ENCODE measurements at places on chromosomes 6 and 20. TPM values are rescaled to one million over a fixed set of nuclear protein-coding genes. Genes with fewer than 3 reads are reported as not detected.

PAX1 gene
- 12.3 TPM for total RNA-seq

DNA sequence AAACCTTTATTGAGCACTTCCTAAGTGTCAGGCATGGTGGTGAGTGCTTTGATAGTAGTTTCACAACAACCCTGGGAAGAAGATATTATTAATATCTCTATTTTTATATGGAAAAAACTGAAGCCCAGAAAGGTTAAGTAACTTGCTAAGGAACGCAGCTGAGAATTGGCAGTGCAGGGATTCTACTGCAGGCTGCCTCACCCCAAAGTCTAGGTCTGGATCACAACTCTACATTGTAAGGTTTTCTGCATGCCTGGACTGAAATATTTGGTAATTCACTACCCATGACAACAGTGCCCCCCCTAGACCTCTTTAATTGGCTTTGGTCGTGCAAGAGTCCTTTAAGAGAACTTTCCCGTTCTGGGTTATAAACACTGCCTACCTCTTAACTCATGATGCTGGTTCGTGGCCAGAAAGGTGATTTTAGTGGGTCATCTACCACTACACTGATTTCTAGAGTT, 67.1 kb upstream of the KCNQ5 start:
- DNase-seq = no peak

GRCh38 chr20:4569092-4569491, 152.6 kb upstream of the PRND start:
- DNase-seq = no peak

DNA sequence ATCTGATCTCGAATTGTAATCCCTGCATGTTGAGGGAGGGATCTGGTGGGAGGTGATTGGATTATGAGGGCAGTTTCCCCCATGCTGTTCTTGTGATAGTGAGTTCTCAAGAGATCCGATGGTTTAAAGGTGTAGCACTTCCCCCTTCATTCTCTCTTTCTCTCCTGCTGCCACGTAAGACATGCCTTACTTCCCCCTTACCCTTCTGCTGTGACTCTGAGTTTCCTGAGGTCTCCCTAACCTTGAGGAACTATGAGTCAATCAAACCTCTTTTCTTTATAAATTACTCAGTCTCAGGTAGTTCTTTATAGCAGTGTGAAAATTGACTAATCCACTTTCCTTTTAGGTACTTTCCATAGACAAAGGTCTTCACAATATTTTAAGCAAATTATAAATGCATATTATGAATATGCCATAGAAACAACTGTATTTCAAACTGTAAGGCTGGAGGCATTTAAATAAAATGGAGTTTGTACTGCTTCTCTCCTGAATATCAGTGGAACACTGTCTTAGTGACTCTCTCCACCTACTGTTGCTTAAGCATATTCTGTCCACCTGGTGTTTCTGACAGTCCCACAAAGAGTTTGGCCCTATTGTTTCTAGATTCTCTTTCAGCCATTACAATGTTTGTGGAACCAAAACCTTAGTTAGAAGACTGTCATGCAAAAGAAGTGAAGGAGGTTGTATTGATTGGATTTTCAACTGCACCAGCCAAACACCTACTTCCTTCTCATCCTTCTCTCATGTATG, 24.3 kb upstream of the IL17A start:
- DNase-seq = no peak

- DNase-seq = no peak
These were observed 231.0 kb downstream of the SMOC2 start for GRCh38 chr6:168671863-168672546.

DNA sequence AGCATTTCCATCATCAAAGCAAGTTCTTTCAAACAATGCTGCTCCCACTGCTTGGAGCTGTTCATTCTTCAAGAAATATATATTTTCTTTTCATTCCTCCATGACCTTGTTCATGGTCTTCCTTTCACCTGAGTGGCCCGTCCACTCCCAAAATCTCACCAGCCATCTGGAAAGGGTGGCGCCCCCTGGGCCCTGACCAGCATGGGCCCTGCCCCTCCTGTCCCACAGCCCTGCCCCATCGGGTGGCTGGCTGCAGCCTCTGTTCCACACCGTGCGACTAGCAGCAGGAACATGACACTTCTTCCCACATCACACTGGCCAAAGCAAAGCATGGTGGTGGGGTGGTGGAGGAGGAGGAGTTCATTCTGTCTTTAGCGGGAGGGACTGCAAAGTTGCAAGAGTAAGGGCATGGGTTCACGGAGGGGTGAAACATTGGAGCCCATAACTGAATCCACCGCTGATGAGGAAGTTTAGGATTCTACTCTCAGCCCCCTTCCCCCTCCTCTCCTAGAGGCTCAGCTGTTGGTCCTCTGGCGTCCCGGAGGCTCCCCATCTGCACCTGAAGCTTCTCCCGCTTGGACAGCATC, 195.2 kb upstream of the SLC24A3 start:
- no peak for DNase-seq

CYP21A2 gene
- total RNA-seq = 0.24 TPM

ANKEF1 gene
- total RNA-seq = 4.2 TPM

TULP1 gene
- 0.09 TPM for total RNA-seq

RIMS4 gene
- total RNA-seq = 0.14 TPM

DNA sequence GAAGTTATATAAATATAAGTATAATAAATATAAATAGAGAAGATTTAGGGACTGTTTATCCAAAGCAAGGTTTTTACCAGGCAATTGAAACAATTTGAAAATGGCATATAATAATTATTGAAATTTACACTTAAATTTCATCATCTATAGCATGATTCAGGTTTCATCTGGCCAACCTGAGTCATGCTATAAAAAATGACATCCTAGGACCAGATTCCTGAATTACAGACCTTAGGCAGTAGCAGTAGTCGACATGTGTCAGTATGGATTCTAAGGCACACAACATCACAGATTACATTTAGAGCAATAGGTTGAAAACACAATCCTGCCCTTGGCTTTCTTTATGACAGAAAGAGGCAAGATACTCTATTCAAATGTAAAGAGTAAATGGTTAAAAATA, 592.3 kb downstream of the PHF3 start:
- no peak for DNase-seq

GRCh38 chr6:168163096-168163731, 84.2 kb upstream of the FRMD1 start:
- no peak for DNase-seq

DNA sequence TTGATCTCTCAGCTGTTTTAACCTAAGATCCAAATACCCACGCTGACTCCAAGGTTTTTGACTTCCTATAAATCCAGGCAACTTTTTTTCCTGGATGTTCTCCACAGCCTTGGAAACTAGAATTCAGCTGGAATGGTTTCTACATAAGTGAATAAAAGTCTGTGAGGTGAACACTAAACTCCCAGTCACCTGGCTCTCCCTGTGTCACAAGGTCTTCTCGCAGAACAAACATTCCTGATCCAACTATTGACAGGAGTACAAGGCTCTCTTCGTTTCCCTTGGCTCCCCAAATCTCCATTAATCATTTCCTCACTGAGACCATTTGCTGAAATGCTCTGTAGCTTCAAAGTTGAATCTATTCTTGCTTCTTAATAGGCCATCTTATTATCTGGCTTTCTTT, 265.7 kb downstream of the ADGRG6 start:
- DNase-seq = no peak

GRCh38 chr6:37222125-37222967, 35.2 kb upstream of the TBC1D22B start:
- DNase-seq = peak; percentile 65

DNA sequence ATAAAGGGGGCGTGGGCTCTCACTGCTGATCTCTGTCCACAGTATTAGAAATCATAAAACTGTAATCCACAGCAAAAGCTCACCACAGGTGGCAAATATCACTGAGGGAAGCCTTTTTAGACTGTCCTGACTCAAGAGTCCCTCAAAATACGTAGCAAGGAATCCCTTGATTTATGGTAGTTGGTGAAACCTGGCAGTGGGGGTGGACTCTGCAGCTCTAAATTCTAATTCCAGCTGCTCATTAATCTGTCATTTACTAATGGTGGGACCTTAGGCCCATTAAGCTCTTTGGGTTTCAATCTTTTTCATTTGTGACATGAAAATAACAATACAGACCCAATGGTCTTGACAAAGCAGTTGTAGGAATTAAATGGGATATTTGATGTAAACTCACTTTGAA, 32.3 kb downstream of the GMDS start:
- no peak for DNase-seq

- DNase-seq = no peak
These were observed 469.8 kb upstream of the AGPAT4 start for GRCh38 chr6:161743509-161744178.

GRCh38 chr6:169646906-169647567, 54.8 kb downstream of the WDR27 start:
- no peak for DNase-seq

DNA sequence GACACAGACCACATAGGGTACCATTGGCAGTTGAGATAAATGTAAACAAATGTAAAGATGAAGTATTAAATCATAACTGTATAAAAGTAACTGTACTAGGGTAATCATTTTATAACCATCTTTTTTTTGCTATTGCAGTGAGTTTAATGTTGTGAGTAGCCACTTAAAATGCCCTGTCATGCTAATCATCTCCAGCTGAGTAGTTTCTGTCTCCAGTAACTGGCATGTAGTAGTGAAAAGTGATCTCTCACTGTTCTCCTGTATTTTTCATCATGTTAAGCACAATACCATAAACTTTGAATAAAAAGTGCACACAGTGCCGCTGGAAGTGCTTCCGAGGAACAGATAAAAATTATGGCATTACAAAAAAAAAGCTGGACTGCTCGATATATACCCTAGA, 45.0 kb upstream of the OPRM1 start:
- no peak for DNase-seq

SLC16A10 gene
- 20.0 TPM for total RNA-seq

SPATA25 gene
- total RNA-seq = 3.1 TPM

Measured in thymus (tissue), 14 donors.